ENCODE measurements at places on chromosomes 12 and 14.

DNA sequence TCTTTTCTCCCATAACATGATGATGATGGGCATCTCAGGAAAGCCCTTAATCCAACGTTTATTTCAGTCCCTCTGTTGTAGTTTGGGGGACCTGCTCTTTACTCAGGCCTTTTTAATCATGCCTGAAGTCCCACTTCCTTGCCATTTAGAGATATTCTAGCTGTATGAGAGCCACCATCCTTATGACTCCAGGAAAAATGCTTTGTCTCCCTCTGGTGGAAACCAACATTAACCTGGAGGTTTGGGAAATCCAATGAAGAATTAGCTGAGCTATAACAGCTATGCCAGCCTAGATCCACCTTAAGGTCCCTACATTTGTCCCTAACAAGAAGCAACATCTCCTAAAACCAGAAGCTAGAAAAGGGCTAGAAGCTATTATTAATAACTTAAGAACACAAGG, 1399.1 kb downstream of the LRFN5 start:
- DNase-seq, result peak; percentile 17

DNA sequence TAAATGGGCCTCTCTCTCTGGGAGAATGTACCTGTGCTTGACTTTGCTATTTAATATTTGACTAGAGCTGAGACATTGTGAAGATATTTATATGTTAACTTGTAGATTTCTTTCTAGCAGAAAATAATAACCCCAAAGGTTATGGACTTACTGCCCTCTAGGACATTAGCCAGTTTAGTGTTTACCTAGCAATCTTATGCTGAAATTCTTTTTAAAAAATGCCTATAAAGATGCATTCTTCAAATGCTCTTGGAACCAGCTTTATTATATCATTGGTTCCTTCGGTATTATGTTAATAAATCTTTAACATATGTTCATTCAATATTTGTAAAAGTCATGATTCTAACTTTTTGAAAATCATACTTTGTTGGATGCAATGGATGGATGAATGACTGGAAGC, 28.0 kb downstream of the GPR19 start:
- no peak for DNase-seq

DNA sequence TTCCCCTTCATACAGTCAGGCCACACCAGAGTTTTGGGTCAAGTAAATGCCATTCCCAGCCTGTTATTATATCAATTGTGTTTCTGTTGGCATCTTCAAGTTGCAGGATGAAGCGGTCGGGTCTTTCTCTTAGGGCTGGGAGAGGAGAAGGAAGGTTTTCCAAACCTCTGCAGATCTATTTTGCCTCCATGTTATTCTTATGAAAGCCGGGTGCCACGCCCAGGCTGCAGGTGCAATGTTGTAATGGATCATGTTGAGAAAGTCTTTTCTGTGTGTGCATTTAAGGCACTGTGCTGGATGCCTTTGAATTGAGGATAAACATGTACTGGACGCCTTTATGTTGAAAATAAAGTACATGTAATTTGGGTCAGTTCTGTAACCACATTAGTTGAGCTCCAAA, 164.4 kb upstream of the HIF1A start:
- DNase-seq, result no peak

GRCh38 chr14:100567877-100568163, 19.4 kb downstream of the BEGAIN start:
- DNase-seq, result no peak

- DNase-seq, result no peak
Measured at GRCh38 chr12:71282925-71283324, 125.1 kb upstream of the TSPAN8 start.

DNA sequence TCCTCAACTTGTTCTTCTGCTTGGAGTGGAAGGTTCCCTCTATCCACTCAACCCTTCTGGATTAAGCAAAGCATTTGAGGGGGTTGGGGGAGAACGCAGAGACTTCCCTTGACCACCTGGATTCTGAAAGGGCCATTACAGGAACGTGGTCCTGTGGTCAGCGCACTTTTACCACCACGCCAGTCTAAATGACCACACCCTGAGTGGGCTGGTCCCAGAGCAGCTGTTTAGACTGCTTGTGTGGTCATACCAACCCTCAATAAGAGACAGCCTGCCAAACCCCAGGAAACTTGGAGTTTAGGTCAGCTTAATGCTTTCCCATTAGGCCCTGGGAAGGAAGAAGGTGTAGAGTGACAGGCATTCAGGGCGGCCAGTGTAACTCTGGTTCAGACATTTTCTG, 165.5 kb upstream of the ATP2B1 start:
- DNase-seq, result no peak

DNA sequence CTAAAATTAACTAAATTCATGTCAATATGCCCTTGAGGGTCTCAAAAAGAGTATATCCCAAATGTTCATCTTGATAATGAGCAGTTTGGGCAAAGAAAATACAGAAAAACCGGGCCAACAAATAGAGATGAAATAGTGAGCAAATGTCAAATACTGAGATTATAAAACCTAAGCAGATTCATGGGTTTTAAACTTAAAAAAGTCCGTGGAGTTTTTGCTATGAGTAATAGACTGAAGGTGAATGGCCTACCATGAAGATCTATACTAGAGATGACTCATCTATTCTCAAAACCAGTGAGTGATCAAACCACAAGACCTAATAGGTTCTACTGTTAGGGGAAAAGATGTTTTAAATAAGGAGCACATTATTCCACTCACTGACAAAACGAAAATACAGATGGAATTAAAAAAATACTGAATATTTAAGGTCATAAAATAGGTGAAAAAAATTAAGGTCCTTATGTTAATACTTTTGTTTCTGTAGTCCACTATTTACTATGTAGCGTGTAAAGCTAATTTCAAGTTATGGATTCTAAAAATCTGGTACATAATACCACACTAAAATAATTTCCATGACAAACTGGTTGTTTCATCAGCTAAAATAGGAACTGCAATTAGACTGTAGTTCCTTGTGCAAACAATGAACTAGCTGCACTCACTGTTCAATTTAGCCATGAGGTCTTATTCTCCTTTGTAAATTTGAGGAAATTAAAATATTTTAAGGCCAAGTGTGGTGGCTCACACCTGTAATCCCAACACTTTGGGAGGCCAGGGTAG, 5.0 kb downstream of the HNRNPC start:
- DNase-seq, result no peak

- DNase-seq, result no peak
Measured at GRCh38 chr12:130932061-130932930, 21.4 kb upstream of the ADGRD1 start.

DNA sequence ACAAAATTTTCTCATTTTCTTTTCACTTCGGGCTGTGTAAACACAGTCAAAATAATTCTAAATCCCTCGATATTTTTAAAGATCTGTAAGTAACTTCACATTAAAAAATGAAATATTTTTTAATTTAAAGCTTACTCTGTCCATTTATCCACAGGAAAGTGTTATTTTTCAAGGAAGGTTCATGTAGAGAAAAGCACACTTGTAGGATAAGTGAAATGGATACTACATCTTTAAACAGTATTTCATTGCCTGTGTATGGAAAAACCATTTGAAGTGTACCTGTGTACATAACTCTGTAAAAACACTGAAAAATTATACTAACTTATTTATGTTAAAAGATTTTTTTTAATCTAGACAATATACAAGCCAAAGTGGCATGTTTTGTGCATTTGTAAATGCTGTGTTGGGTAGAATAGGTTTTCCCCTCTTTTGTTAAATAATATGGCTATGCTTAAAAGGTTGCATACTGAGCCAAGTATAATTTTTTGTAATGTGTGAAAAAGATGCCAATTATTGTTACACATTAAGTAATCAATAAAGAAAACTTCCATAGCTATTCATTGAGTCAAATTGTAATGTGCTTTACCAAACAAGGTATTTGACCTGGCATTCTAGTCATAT, 4.8 kb downstream of the CDKN1B start:
- no peak for DNase-seq

DNA sequence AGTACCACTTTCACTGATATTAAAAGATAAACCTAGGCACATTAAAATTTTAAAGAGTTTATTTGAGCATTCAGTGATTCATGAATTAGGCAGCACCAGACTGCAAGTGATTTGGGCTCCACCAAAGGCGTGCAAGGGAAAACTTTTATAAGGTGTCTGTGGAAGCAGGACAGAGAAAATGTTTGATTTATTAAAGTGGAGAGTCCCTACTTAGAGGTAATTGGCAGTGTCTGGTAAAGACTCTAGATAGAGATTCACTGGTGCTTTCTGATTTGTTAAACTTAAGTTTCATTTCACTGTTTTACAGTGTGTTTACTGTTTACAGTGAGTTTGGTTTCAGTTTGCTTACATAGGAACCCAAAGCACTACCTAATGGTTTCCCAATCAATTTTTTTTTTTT, 72.8 kb downstream of the ANKS1B start:
- DNase-seq, result no peak
